ENCODE measurements at places on chromosomes 13 and 19. TPM values are rescaled to one million over a fixed set of nuclear protein-coding genes. Genes with fewer than 3 reads are reported as not detected.

The PTGER1 gene
- not detected for polyA plus RNA-seq

The ACP7 gene
- not detected for polyA plus RNA-seq

The AXL gene
- polyA plus RNA-seq: 0.37 TPM

The FFAR3 gene
- 0.39 TPM for polyA plus RNA-seq

The MTUS2 gene
- 0.03 TPM for polyA plus RNA-seq

The MBD3L3 gene
- not detected for polyA plus RNA-seq

The SBSN gene
- not detected for polyA plus RNA-seq

The ZNF223 gene
- 2.5 TPM for polyA plus RNA-seq

The C13orf46 gene
- 0.16 TPM for polyA plus RNA-seq

The CNFN gene
- not detected for polyA plus RNA-seq

The OBI1 gene
- 14.3 TPM for polyA plus RNA-seq

DNA sequence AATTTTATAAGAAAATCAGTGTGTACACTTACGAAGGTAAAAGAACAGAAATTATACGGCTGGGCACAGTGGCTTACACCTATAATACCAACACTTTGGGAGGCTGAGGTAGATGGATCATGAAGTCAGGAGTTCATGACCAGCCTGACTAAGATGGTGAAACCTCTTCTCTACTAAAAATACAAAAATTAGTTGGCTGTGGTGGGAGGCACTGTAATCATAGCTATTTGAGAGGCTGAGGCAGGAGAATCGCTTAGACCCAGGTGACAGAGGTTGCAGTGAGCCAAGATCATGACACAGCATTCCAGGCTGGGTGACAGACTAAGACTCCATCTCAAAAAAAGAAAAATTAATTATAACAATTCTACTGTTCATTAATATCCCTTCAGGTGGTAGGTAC lies 151.9 kb downstream of the ZNF737 start:
- no peak for DNase-seq

DNA sequence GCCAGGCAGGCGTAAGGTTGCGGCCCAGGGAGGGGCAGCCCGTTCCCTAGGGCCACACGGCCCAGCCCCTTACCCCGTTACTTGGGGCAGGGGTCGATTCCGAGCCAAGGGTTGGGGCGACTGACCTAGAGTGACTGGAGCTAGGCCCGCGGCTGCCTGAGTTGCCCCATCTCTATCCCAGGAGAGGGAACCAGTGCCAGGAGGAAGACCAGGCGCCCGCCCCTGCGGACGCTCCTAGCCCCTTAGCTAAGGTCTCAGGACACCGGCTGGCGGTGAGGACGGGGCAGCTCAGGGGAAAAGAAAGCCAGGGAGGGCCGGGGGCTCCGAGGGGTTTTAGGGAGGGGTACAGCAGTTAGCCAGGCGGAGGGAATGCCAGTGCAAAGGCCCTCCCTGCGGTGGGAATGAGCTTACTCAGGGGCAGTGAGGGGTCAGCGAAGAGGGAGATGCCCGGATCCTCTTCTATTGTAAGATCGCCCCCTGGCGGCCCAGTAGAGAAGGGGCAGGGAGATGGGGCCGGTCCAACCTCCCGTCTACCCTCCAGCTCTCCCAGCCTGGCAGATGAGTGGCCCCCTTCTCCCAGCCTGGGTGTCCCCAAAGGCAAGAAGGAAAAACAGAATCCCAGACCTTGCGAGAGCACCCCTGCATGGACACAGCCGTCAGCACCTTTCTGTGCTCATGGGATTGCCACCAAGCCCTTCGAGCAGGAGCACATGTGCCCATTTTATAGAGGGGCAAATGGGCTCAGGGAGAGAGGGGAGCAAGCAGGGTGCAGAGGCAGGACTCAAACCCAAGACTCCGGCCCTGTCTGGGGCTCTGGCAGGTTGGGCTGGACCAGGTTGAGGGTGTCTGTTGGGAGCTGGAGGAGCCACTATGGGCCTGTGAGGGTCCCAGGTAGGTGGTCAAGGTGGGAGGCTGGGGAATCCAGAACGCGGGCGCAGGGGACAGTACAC lies 16.3 kb downstream of the CILP2 start:
- peak; percentile 60 for DNase-seq

GRCh38 chr13:43054803-43055802 lies 31.7 kb downstream of the DNAJC15 start:
- DNase-seq: peak; percentile 57

GRCh38 chr19:54674021-54674617 lies 11.3 kb downstream of the LILRB4 start:
- DNase-seq: no peak

DNA sequence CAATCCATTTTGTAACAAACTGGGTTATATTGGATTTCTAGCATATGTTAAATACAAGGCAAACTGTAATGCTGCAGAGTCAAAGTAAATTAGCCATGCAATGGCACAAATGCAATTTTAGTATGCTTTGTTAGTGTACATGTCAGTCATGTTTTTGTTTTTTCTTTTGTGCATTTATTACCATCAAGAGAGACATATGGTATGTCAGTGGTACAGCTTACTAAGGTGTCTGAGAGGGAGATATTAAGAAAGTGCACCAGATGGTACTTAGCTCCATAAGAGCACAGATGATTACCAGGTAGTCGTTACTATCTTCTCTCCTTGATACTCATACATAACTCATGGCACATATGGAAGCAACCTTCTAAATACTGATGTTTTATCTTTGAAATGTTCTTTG lies 550.3 kb downstream of the GPC5 start:
- no peak for DNase-seq

DNA sequence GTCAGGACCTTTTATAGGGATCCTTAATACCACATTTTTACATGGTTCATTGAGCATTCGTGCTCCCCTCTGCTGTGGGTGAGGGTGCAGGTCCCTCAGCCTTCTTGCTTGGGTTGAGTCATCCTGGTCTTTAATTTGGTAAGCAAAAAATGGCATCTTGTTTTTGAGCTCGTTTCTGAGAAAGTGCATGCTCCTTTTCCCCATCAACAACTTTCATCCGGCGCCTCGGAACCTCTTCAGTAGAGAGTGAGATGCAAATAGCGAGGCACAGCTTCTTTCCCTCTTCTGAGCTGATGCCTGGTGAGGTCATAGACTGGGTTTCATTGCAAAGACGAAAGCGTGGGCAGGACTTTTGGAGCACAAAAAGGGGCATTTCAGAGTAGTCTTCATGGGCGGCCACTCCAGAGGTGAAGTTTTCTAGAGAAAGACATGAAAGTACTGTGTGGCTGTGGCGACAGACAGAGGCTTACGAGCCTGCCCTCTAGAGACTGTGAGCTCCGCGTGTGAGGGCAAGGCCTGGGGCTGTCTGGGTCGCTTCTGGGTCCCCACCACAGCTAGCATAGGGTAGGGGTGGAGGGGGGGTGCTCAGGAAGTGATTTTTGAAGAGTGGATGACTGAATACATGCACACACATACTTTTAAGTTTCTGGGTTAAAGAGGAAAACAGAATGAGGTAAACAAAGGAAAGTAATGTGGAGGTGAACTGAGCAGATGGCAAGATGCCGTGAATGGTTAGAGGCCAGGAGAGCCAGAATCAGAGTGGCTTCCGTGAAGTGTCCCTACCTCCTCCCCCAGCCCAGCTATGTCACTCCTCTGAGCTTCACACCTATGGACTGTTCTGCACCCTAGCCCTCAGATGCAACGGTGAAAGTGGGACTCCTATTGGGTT lies 44.3 kb downstream of the BBC3 start:
- peak; percentile 73 for DNase-seq

DNA sequence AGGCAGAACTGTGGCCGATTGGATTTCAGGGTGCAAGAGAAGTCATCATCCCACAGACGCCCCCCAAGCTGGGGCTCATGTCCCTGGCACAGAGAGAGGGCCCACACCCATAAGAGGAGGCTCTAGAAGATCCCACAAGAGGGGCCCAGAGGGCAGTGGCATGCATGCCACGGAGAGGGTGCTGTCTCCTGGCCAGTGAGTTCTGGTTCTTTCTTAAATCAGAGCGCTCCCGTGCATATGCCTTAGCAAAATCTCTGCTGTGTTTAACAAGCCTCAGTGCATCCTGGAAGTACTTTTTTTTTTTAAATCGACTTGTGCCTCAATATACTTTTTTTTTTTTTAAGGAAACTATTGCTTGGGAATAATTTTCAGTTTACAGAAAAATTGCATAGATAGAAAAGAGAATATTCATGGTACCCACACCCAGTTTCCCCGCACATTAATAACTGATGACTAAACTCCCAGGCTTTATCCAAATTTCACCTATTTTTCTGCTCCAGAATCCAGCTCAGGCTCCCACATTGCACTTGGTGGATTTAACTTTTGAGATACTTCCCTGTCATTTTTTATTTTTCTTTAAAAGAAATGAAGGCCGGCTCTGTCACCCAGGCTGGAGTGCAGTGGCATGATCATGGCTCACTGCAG lies 59.1 kb downstream of the PEX11G start:
- DNase-seq: no peak

- no peak for DNase-seq
Measured at GRCh38 chr13:44302233-44302632, 71.4 kb upstream of the SERP2 start.

DNA sequence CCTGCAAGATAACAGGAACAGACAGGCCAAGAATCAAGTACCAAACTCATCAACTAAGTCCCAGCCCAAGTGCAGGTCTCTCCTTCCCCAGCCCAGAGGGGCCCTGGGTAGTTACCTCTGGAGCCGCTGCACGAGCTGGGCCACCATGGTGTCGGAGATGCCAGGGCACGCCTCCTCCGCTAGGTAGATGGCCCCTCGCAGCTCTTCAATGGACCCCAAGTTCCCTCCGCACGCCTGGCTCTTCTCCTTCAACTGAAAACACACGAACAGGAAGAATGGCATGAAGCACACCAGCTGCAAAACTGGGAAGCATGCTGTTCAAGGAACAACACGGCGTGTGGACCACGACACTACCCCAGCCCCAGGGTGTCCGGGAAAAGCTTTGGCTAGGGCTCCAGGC lies 119.9 kb downstream of the STK24 start:
- no peak for DNase-seq

DNA sequence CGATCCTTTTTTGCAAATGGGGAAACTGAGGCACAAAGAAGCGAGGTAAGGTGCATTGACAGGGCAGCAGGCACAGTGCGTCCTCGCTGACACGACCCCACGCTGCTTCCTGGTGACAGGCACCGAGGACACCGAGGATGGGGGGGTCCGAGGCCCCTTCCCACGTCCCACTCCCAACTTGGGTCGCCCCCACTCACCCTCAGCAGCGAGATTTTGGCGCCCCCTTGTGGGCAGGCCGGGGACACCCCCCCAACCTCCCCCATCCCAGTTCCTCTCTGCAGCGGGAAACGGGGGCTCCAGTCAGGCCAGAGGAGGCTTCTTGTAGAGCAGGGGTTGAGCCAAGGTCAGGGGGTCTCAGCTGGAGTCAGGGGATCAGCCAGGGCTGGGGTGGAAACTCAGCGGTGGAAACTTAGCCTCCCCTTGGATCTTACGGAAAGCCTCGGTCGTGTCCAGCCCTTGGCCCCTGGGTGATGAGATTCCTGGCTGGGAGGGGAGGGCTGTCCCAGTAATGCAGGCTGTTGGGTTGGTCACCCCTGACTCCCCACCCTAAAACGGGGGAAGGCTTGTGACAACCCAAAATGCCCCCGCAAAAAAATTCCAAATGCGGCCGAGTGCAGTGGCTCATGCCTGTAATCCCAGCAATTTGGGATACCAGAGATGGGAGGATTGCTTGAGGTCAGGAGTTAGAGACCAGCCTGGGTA lies 8.2 kb downstream of the SMIM24 start:
- no peak for DNase-seq

DNA sequence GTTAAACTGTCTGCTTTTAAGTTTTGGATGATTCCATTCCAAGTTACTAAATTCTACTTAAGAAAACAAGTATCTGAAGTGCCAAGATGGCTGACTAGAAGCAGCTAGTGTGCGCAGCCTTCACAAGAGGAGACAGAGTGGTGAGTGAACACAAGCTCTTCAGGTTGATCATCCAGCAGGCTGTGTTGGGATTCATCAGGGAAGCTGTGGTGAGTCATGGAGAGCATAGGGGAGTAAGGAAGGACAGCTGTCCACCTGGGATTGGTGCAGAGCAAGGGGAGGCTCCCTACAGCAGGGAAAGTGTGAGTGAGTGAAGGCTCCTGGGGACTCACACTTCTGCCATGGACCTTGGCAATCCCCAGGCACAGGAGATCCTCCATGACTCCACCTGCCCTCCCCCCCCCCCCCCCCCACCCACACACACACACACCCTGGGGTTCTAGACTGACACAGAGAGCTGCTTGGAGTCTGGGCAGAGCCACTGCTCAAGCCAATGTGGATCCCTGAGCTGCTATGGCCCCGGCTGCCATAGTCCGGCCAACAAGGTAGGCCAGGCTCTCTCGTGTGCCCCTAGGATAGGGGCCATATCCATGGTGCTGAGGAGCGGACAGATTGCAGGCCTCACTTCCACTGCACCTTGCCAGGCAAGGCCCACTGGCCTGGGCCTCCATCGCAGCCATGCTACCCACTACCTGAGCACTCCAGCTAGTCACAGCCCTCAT lies 23.5 kb downstream of the SLC25A15 start:
- no peak for DNase-seq

- DNase-seq: no peak
Measured at GRCh38 chr19:3818466-3818865, 32.3 kb upstream of the MATK start.

DNA sequence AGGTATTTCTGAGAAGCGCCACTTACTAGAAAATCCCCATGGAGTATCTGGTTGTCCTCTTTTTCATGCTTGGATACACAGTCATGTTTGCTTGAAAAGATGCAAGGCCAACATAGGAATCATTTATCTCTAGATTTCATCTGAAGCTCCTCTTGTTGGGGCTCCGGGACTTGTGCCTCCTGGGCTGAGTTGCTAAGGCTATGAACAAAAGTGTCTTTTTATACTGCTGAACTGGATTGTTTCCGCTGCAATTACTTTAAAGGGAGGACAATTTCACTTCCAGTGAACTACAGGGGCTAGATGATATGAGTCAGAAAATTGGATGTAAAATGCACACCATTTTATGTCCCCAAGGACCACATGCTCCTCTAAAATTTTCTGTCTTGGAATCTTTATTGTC lies 114.1 kb downstream of the TNFSF13B start:
- no peak for DNase-seq

DNA sequence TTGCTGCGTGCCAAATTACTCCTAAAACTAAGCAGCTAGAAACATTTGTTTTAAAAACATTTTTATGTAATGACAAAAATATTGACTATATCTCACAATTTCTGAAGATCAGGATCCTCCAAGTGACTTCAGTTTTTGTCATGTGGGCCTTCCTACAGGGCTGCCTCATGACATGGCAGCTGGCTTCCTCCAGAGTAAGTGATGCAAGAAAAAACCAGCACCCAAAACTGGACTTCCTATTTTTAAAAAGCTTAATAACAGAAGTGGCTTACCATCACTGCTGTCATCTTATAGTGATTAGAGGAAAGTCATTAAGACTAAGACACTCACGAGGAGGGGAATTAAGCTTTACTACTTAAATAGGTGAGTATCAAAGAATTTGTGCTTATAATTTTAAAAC lies 681.7 kb downstream of the PCDH17 start:
- DNase-seq: no peak

- DNase-seq: no peak
Measured at GRCh38 chr13:20349564-20350381, 117.7 kb upstream of the GJB6 start.

GRCh38 chr19:31706691-31707620 lies 357.7 kb upstream of the TSHZ3 start:
- DNase-seq: no peak
